ENCODE measurements at places on chromosomes 2 and 18. TPM values are rescaled to one million over a fixed set of nuclear protein-coding genes. Genes with fewer than 3 reads are reported as not detected.

The ZNF385B gene
- 2.4 TPM for total RNA-seq

DNA sequence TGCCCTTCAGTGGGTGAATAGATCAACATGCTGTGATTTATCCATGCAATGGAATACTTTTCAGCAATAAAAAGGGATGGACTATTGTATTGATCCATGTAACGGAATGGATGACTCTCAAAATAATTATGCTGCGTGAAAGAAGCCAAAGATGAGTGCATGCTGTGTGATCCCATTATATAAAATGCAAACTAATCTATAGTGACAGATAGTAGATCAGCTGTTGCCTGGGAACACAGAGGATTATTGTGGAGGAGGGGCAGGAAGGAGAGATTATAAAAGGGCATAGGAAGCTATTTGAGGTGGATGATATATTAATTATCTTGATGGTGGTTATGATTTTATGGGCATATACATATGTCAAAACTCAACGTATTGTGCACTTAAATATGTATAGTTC is 55.5 kb upstream of the ADAM23 start:
- H3K27me3 ChIP-seq = no peaks in the 10 kb centered on the region
- no peaks in the 10 kb centered on the region for H3K36me3 ChIP-seq
- H3K4me3 ChIP-seq = no peak overlapping the region
- no peaks in the 10 kb centered on the region for H3K4me1 ChIP-seq

- no peak overlapping the region for H3K4me3 ChIP-seq
- peaks cover 8% of the 10 kb centered on the region for H3K4me1 ChIP-seq
- H3K36me3 ChIP-seq = no peaks in the 10 kb centered on the region
- H3K27me3 ChIP-seq = no peaks in the 10 kb centered on the region
- no peak for DNase-seq
These were observed 19.9 kb upstream of the TMEM18 start for GRCh38 chr2:696999-697627.

The MYL12A gene
- 456 TPM for total RNA-seq

GRCh38 chr2:165825041-165825440 is 31.0 kb upstream of the GALNT3 start:
- DNase-seq = peak; percentile 8
- no peak overlapping the region for H3K4me3 ChIP-seq
- H3K36me3 ChIP-seq = no peaks in the 10 kb centered on the region
- peaks cover 7% of the 10 kb centered on the region for H3K4me1 ChIP-seq
- no peak overlapping the region for H3K27ac ChIP-seq

Data from hepatocyte (in vitro differentiated cells).